ENCODE measurements at places on chromosomes 3 and 15.
A peak's percentile ranks its signal among the peaks of the same experiment; 100 is the strongest.

DNA sequence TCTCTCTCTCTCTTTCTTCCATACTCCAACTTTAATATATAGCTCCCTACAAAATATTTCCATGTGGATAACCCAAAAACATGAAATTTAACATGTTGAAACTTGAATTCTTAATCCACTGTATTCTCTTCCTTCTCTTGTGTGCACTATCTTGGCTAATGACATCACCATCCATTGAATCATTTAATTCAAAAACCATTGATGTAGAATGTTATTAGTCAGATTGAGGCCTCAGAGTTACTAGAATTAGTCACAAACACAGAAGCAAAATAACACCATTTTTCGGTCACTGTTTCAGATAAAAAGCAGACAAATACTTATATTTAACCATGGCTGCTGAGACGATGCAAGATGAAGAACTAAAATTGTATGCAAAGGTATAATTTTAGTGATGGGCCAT, 256.9 kb upstream of the LRRC3B start:
- no peak for DNase-seq

DNA sequence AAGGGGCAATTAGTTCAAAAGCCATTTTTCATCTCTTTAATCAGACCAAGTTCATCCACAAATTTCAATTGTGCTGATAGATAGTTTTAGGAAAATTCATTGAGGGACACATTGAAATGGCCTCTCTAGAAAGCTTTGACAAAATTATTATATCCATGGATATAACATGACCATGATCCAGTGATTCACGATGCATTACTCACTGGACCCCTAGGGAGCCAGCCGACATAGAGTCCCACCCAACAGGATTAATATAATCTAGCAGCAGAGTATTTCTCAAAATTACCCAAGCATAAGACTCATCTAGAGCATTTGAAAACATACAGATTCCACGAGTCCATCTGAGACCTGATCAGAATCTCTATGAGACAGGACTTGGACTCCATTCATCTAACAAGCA, 100.3 kb downstream of the FRMD5 start:
- no peak for DNase-seq

DNA sequence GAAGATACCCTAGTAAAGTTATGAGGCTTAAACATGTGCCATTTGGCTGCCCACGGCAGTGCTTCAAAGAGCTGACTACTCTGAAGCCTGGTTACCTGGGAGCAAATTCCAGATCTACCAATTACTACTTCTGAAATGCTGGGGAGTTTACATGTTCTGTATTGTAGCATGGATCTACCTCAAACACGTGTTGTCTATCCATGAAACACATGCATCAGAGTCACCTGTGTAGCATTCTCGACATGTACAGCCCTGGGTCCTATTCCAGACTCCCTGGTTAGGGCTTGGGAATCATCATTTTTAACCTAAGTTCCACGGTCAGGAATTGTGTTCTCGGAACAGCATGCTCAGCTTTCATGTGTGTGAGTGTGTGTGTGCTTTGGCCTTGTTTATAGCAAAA, 599.3 kb upstream of the MDFIC2 start:
- no peak for DNase-seq

DNA sequence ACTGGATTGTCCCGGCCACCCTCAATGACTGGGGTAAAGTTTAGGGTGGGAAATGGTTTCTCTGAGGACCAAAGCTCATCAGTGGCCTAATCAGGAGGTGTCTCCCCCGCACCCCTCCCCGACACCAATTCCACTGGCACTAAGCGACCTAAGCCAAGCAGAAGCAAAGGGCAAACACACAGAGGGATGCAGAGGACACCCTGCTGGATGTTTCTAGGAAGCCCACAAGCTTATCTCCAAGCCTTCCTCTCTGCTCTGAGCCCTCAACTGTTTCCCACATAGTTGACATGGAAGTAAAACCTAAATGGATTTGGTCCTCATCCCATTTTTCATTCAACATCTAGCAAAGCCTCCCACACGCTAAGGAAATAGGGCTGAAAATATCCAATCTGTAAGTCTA, 68.5 kb downstream of the C3orf70 start:
- DNase-seq, result no peak

GRCh38 chr3:192745150-192745549, 17.8 kb upstream of the FGF12 start:
- DNase-seq, result no peak

GRCh38 chr3:13417166-13417947, 2.8 kb downstream of the NUP210 start:
- no peak for DNase-seq

- DNase-seq, result no peak
These were observed 980.3 kb downstream of the CADM2 start for GRCh38 chr3:85939074-85939482.

DNA sequence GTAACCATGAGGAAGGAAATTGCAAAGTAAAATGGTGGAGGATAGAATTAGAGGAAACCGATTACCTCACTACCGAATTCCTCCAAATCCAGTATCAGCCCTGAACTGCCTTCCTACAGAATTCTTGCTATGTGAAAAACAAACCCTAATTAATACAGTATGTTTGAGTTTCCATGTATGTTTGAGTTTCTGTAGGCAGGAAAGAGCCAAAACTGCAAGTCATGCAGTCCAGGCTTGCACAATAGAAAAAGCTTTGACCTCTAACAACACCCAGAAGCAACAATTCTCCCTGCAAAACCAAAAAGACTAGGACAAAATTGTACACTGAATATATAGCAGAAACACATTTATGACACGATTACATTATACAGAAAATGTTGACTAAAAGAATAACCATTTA, 614.8 kb downstream of the DIPK2A start:
- no peak for DNase-seq

DNA sequence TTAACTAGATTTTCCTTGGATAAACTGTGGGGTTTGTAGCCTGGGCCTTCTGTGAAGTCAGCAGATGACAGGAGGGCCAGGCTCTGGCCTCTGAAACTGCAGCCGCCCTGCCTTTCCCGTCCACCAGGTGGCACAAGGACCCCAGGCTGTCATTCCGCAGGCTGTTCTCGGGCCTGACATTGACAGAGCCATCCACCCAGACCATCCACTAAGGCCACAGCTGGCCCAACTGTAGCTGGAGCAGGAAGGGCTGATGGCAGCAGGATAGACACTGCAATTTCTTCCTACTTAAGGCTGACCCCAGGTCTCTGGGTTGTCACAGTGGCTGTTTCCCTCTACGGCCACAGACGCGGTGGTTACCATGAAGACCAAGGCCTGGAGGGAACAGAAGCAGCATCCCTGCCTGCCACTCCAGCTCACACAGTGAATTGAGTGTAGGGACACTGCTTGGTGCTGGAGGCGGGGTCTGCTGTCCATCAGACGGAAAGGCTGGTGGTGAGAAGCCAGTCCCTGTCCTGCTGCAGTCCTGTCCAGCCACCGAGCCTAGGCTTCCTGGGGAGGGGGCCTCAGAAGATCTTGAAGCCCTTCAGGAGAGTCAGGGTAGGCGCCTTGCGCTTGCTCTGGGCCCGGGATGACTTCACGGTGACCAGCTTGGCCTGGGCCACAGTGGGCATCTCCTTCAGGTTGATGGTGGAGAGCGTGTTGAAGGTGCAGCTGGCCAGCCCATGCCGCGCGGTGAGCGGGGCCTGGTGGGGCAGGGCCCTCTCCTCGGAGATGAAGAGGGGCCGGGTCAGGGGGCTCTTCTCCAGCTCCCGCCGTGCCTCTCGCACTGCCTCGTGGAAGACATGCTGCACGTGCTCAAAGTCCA, 9.4 kb downstream of the SLC51B start:
- no peak for DNase-seq

GRCh38 chr3:171372694-171373093, 87.5 kb downstream of the TNIK start:
- no peak for DNase-seq

- no peak for DNase-seq
These were observed 446.0 kb downstream of the GRM7 start for GRCh38 chr3:7306901-7307300.

DNA sequence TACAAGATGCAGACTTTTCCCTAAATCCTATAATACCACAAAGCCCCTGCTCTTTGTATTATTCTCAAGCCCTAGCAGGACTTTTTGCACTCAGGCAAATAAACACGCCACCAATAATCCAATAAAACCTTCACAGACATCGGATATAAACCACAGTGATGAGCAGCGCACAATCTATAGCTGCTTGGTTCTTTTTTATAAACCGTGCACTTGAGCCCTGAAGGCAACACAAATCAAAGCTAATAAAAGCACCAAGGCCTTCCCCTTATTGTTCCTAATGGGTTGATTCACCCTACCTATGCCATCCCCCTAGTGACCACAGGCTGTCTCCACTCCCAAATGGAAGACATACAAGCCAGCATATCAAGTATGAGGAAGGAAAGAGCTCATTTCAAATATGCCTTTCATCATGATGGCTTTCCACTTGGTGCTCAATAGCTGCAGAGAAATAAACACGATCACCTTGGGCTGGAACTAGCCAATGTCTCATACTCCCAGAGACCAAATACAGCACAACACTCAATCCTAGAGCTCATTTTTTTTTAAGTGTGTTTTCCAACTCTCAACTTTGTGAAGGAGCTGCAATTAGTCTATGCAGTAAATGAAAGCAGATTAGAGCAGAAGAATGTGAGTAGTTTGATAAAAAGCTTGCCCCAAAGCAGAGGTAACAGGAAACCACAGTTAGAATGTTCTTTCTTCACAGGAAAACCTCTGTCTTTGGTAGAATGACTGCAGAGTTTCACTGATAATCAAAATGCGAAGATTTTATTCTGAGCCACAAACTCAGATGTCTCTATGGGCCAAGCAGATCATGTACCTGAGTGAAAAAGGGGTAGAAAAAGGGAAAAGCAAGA, 573.9 kb downstream of the AGBL1 start:
- DNase-seq, result no peak

GRCh38 chr3:160012108-160012507, 23.5 kb downstream of the IL12A start:
- no peak for DNase-seq

DNA sequence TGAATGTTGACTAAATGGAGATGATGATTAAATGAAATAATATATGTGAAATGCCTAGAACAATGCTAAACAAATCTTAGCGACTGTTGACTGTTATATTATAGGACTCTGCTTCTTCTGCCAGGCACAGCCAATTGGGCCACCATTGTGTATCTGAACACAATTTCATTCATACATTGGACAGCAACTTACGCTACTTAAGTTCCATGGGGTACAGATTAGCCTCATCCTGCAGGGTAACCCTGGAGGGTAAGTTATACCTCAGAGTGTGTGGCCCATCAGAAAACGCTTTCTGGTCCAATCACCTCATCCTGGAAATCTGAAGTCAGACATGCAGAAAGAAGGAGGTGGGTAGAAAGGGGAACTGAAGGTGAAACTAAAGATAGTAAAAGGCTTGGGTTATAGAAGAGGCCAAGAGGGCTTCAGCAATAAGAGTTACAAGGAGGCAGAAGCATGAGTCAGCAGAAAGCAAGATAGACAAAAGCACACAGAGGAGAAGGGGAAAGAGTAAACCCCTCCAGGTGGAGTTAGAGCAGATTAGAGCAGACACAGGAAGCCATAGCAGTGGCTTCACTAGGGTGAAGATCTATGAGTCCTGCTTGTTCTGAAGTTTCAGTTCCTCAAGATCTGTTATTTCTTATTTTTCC, 119.3 kb upstream of the SLC24A5 start:
- DNase-seq, result no peak

GRCh38 chr3:98166396-98166795, at the start of gene OR5H15:
TSS of gene OR5H15 (plus strand) at chr3:98166696. CDS start at chr3:98168700, 2,004 bp downstream.
- no peak for DNase-seq

DNA sequence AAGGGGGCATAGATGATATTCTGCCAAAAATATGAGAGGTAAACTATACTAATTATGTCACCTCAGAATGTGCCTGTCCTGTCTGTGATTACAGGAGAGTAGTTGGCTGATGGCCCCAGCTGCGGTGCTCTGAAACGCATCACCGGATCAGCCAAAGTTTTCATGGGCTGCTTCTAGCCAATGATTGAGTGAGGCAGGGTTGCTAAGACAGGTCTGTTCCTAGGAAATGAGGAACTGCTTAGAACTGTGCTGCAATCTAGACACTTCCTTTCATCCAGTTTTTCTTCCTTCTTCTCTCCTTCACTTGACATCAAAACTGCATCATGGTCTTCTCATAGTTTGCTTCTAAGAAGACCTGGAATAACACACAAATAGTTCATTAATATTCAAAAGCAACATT, 124.0 kb downstream of the KCNH8 start:
- DNase-seq, result no peak

- DNase-seq, result peak; percentile 74
These were observed 640 bp downstream of the MB21D2 start for GRCh38 chr3:192917028-192917403.

- no peak for DNase-seq
These were observed 376.5 kb upstream of the TPM1 start for GRCh38 chr15:62666046-62666445.

DNA sequence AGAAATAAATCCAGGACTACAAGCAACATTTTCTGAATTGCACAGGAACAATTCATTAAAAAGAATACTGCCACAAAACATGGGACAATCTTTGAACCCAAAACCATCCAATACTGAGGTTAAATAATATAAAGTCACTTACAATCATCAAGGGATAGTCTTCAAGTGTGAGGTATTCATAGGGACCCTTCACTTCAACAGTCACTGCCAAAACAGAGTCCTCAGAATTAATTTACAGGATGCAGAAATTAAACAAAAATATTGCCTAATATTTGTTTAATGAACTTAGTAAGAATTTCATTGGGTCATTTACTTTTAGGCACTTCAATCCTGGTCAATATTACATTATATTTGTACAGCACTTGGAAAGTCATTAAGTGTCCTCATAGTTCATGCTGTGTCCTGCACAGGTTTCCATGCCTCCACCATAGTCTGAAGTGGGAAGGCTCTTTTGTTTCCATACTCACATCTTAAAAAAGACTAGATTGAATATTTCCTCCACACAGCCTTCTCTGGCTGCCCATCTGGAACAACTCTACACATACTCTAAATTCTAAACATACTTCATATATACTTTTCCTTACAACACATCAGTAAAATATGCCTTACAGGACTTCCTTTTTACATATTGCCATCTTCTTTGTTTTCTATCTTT, 31.6 kb upstream of the VPS39 start:
- DNase-seq, result no peak

- no peak for DNase-seq
These were observed 165.7 kb downstream of the MAGI1 start for GRCh38 chr3:65873028-65873427.

GRCh38 chr15:64697911-64698369, 77.4 kb downstream of the RBPMS2 start:
- DNase-seq, result no peak

DNA sequence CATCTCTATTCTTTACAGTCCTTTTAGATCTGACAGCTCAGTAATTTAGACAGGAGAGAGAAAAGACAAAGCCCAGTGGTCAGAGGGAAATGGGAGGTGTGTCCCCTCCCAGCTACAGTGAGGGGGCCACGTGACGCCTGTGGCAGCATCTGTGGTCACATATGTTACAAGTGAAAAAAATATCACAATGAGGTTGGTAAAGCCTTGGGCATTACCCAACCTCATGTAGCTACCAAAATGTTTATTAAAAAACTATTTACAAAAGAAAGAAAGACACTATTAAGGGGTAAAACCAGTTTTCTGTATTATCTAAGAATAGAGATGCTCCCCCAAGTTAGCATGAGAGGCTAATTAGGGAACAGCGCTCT, 42.9 kb upstream of the PLCL2 start:
- peak; percentile 60 for DNase-seq

- DNase-seq, result no peak
These were observed 58.0 kb downstream of the HRH1 start for GRCh38 chr3:11212299-11212608.
